ENCODE measurements at places on chromosomes 5 and 9.
A peak's percentile ranks its signal among the peaks of the same experiment; 100 is the strongest.

- no peak for DNase-seq
Measured at GRCh38 chr5:32961059-32961415, 249.9 kb downstream of the NPR3 start.

- no peak for DNase-seq
Measured at GRCh38 chr9:96859461-96860198, 5.3 kb upstream of the ZNF782 start.

- no peak for DNase-seq
Measured at GRCh38 chr9:75101004-75101588, 12.8 kb downstream of the OSTF1 start.

DNA sequence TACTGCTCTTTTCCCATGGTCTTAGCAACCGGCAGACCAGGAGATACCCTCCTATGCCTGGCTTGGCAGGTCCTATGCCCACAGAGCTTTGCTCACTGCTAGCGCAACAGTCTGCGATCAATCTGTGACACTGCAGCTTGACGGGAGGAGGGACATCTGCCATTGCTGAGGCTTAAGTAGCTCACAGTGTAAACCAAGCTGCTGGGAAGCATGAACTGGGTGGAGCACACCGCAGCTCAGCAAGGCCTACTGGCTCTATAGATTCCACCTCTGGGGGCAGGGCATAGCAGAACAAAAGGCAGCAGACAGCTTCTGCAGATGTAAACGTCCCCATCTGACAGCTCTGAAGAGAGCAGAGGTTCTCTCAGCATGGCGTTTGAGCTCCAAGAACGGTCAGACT is 40.4 kb downstream of the MCTP1 start:
- DNase-seq, result no peak

DNA sequence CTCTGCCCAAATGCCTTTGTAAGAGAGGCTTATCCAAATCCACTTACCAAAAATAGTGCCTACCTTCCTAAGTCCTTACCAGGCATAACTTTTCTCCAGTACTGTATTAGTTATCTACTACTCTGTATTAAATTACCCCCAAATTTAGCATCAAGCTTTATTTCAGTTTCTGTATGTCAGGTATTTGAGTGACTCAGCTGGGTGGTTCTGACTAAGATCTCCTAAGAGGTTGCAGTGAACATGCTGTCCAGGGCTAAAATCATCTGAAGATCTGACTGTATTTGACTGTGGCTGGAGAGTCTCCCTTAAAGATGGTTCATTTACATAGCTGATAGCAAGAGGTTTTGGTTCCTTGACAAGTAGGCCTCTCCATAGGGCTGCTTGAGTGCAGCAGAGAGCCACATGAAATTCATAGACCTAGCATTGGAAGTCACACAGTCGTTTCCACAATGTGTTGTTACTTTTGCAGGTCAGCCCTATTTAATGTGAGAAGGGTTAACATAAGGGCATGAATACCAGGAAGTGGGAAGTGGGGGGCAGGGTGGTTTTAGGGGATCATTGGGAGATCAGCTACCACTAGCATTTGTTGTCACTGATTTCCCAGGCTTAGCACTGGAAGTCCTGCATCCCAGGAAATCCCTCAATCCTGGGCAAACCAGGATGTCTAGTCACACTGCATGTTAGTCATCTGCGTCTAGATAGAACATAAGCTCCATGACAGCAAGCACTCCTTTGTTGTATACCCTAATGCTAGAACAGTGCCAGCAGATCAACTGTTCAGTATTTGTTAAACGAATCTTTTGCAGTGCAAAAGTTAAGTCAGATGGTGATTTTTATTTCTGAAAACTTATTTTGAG is 2.0 kb upstream of the ZNF622 start:
- peak; percentile 57 for DNase-seq

DNA sequence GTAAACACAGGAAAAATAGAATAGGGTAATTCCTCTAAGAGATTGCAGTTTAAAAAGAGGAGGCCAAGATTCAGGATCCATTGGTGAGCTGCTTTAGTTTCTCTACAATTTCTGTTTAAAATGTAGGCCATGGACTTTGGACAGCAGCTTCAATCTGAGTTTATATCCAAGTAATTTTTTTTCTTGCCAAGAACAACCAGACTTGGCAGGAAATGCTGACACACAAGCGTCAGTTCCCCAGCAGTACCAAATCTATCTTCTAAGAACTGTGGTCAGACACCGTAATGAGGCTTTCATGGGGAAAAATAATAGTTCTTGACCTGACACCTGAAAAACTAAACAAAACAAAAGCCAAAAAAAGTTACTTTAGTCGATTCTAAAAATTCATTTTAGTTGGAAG is 528.8 kb downstream of the CSNK1G3 start:
- DNase-seq, result no peak

DNA sequence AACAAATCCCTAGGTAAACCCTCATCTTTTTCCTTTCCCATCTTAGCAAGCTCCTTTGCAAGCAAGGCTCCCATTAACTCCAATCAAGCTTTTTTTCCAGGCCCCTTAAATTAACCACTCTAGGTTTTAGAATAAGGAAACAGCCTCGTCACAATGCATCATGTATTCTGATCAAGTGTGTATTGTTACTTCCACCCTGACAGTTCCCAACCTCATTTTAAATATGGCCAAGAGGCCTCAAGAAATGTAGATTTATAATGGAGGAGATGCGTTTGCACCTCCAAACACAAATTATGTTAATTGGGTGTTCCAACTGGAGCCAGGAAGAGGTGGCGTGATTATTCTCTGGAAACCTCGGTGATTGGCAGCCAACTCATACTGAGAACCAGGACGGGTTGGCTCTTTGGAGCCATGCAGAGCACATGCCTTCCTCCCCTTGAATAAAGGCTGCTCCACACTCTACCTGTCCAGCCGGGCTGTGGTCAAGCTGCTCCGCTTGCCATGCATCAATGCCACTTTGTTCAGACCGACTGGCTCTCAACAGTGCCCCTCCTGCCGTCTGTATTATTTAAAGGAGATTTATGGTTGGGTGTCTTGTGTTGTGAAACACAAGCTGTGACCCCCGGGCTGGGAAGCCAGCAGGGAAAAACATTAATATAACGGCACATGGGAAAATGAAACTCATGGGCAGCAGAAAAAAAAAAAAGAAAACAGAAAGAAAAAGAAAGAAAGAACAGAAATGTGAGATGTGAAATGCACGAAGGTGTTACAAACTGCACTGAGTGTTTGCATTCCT is 191.1 kb downstream of the EBF1 start:
- DNase-seq, result no peak

GRCh38 chr9:23587903-23588302 is 238.1 kb downstream of the ELAVL2 start:
- no peak for DNase-seq

- DNase-seq, result peak; percentile 17
Measured at GRCh38 chr5:132260051-132260450, 2.6 kb downstream of the PDLIM4 start.

- no peak for DNase-seq
Measured at GRCh38 chr5:56316299-56316994, 83.3 kb upstream of the ANKRD55 start.

DNA sequence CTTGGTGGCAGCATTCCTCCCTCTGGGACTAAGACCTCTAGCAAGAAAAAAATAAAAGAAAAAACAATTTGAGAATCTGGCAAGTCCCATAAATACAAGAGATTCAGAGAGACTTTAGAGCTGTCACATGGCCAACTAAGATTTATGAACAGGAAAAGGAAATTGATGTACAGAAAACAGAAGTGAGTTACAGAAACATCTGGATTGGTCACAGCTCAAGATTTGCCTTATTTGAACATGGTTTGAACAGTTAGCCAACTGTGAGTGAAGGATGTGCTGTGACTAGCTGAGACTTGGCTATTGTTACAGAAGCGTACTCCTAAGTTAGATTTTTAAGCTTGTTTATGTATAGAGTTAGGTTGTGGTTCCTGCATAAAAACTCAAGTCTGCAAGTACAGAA is 340.2 kb downstream of the SLCO4C1 start:
- DNase-seq, result no peak

DNA sequence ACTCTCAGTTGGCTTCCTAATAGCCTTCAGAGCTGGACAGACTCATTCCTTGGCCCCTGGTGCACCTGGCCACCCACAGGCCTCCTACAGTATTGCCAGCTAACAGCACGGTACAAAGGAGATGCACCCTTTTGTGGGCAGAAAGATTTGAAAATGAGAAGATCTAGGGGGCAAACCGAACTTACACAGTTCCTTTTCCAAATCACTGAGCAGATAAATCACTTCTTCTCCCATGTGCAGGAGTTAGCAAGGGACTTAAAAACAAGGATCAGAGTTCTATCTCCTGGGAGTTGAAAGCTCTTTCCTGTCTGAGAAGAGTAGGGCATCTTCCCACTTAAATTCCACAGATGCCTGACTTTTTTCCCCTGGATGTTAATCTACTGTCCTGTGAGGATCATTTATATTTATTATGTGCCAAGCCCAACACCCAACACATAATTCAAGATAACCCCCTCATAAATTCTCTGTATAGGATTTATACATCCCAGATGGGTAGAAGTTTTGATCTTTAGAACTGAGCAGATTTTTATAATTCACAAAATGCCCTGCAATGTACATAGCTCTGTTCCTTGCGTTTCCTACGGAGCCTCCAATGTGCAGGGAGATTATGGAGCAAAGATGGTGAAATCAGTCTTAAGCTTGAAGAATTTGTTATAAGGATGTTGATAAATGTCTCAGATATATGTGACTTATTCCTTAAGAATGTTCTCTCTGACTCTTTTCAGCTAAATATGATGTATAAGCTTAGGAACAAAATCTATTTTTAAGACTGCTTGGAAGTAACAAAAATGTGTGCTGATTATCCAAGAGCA is 207.2 kb upstream of the DAPK1 start:
- DNase-seq, result no peak

DNA sequence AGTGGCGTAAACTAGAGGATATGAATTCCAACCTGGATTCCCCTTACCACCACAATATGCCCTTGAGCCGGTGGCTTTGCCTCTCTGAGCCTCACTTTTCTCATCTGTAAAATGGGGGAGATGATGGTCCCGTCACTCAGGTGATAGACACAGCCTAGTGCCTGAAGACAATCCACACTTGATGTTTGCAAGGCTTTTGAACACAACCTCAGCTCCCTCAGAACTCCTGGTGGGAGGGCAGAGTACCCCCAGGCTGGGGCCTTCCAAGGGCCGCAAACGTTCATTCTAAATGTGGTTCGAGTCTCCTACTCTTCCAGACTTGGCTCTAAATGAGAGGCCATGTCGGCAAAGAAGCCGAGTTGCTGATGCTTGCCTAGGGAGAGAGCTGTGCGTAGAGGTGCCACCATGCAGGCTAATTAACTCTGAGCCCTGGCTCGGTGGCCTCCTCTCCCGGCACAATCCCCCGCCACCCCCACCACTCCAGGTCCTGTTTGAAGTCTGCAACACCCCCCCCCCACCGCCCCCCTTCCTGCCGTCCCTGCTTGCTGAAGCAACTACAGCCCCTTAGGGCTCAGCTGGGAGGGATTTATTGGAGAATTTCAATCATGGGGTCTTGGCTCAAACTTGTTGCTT is 97.7 kb upstream of the LMX1B start:
- DNase-seq, result no peak

DNA sequence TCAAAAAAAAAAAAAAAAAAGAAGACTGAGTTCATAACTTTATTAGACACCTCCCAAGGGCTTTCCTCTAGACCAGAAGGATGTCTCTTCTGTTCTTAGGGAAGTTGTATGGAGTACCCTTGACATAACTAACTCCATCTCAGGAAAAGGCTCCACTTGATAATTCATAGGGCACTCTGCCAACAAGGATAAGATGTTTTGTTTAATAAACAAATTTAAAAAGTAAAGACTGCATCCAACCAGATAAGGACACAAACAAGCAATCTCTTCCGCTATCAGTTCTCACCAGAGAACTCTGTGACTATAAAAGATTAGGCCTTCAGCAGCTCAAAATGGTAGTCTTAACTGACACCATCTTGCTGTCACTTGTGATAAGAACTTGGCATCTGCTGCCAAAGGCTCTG is 65.8 kb downstream of the SFXN1 start:
- DNase-seq, result no peak

DNA sequence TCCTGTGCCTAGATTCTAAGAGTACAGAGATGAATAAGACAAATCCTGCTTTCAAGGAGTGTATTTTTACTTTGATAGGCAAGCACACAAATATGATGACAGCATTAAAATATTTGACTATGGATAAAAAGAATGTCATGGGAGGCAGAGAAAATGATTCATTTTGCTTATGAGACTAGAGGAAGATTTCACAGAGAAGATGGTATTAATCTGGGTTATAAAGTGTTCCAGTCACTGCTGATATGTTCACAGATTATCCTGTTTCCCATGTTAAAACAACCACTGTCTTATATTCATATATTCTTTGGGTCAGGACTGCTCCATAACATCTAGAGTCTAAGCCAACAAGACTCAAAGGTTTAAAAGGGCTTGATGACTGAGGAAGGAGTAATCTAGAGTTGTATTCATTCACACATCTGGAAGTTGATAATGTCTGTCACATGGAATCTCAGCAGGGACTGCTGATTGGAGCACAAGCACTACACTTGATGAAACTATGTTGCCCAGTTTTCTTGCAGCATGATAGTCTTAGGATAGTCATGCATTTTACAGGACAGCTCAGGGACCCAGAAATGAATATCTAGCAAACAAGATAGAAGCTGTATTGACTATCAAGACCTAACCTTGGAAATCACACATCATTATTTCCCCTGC is 79.3 kb downstream of the STARD4 start:
- DNase-seq, result no peak

DNA sequence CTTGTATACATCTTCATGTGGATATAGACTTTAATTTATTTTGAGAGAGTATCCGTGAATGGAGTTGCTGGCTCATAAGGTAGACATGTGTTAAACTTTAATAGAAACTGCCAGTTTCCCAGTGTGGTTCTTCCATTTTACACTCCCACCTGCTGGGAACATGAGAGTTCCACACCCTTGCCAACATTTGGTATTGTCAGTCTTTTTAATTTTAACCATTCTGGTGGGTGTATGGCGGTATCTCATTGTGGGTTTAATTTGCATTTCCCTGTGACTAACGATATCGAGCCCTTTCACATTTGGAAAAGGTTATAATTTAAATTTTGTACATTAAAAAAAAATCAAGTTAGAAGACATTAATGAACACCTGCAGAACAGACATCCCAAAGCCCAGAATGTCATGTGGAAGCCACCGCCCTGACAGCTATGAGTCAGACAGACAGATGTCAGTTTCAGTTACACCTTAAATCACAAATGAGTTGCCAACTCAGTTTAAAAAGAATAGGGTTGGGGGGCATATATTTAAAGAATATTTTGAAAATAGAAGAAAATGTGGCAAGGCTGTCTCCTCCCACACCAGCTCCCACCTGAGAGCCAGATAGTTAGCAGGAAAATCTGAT is 36.9 kb downstream of the ANKRD33B start:
- DNase-seq, result no peak

GRCh38 chr5:167378894-167379723 is 912.3 kb upstream of the WWC1 start:
- DNase-seq, result no peak

- DNase-seq, result no peak
Measured at GRCh38 chr5:157290981-157291711, 25.2 kb downstream of the CYFIP2 start.

DNA sequence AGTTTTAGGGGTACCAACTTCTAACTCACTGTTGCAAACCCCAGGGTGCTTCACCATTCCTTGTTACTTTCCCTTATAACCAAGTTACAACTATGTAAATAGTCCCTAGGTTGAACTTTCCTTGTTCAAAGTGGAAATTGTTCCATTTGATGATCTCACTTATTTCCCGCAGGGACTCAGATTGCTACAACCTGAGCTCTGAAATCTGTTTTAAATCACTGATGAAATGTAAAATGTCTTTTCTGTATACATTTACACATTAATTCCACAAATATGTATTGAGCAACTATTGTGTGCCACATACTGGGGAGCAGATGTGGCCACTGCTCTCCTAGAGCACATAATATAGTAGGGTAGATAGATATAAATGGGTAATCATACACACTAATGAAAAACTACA is 69.1 kb upstream of the TARS1 start:
- no peak for DNase-seq
